ENCODE measurements at places on chromosomes 5 and 9.

GRCh38 chr9:138117101-138117750, 239.6 kb downstream of the CACNA1B start:
- DNase-seq, result no peak

DNA sequence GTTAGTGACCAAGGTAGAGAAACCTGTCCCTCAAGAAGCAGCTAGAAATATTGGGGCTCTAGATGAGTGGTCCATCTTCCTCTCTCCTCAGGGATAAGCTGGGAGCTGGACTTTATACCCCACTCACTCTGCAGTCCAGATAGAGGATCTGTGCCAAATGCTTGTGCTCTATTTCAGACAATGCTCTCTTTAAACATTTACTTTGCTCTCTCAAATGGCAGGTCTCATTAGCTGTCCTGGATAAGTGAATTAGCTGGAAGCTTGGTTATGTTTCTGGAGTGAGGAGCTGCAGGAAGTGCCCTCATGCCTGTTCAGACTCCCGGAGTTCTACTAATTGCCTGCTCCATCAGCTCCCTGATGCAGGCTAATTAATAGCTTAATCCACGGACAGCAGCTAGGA, 151.1 kb upstream of the CCDC152 start:
- DNase-seq, result no peak

DNA sequence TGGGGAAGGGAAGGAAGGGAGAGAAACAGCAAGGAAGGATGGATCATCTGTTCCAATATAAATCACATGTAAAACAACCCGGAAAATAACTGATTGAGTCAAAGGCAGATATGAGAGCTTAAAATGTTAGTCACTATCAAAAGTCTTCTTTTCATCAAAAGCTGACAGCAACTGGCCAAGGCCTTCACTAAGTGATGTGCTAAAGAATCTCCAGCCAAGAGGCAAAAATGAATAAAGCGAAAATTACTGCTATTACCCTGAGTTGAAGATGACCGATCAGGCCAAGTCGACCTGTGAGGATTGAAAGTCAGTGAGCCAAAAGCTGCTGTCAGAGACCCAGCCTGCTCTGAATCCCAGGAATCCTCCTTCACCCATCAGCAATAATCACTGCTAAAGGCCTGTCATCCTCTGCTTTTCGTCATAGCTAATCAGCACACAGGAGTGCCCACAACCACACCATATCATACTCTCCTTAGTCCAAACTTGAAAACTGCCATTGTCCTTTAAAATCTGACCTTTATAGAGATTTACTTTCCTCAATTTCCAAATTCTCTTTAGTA, 736.9 kb downstream of the TLE1 start:
- no peak for DNase-seq

DNA sequence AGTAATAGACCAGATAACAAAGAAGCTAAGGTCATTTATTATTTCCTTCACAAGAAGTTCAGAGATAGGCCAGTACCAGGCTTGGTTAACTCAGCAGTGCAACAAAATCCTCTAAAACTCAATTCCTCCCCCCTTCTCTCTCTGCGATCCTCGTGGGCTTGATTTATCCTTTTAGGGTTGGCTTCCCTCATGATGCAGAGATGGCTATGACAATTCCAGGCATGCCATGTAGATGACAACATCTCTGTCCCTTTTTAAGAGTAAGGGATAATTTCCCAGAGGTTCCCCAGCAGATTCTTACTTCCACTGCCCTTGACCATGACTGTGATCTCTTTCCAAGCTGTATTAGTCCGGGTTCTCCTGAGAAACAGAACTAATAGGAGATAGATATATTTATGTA, 28.7 kb upstream of the DAP start:
- DNase-seq, result peak; percentile 61

- peak; percentile 14 for DNase-seq
These were observed 952.2 kb upstream of the WWC1 start for GRCh38 chr5:167339205-167339604.

GRCh38 chr5:142609142-142609541, 76.7 kb downstream of the FGF1 start:
- DNase-seq, result no peak

DNA sequence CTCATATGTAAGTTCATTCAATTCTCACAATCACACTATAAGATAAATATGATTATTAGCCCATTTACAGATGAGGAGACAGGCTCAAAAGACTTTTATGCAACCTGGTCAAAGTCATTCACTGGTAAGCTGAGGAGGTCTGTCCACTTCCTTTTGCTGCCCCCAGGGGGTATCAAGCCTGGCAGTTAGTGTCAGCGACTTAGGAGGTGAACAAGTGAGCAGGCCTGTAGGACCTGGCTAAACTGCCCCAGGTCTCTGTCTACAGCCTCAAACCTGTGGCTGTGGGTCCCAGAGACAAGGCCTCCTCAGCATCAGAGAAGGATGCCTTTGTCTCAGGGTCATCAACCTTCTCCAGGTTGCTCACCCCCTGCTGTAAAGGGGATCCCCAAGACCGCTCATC, 10.4 kb downstream of the TGFBI start:
- DNase-seq, result no peak

DNA sequence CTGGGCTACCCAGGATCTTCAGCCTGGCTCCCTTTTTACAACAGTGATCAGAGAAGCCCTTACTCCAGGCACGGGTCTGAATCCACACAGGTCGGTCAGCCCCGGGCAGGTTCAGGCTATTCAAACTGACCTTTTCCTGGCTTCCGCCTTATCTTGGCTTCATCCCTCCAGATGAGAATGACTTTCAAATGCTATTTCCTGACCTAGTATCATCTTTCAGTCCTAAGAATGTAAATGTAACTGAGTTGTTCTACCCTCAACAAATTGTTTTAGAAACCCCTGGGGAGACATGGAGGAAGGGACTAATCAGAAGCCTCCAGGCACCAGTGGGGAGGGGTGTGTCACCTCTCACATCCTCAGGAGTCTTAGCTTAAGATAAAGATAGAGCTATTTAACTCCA, 213.2 kb downstream of the EPB41L4A start:
- no peak for DNase-seq

GRCh38 chr9:106784076-106784475, 78.9 kb upstream of the ZNF462 start:
- peak; percentile 62 for DNase-seq

DNA sequence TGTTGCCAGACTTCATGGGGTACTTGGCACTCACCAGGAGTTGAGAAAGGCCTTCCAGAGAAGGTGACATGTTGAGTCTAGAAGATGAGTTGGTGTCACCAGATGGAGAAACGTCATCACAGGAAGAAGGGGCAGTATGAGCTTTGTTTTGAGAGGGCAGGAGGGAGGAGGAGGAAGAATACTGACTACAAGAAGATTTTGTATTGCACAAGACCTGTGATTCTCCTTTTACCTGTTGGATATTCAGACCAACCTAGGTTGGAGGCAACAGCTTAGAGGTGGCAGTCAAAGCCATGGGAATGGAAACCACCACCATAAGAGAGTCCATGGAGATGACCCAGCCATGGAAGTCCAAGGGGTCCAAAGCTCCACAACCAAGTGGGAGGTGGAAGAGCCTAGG, 154.2 kb downstream of the TSSK1B start:
- DNase-seq, result no peak

DNA sequence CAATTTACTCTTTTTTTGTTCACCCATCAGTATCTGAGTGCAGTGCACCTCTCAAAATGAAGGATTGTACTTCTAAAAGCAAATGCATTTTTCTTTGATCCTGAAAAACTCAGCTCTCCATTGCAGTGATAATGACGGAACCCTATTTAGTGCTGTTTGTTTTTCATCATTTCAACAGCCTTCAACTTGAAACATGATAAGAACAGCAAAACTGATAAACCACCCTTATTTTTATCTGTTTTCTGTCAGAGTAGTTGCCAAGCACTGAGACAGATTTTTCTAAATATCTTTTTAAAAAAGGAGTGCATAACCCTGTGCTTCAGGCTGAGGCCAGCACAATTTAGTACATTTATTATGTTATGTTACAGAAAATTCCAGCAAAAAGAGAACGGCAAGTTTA, 549.8 kb upstream of the DMAC1 start:
- no peak for DNase-seq

- no peak for DNase-seq
These were observed 754.3 kb downstream of the TLE4 start for GRCh38 chr9:80326105-80326504.

DNA sequence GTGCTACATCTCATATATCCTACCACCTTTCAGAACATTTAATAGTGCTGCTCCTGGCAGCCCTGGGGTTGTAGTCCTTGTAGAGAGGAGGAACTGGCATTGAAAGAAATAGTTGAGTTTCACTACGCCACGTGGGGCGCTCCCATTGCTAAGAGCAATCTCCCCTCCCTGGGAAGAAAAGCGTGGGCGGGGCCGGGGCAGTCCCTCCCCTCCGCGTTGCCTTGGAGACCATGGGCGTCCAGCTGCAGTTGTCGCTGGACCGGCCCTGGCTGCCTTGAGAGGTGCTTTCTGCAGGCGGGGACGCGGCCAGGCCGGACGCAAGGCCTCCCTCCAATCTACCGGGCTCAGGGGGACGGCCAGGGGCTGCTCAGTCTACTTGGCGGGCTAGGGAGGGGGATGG, 368 bp upstream of the CCDC180 start:
- peak; percentile 53 for DNase-seq

- no peak for DNase-seq
These were observed 648.0 kb downstream of the IRX1 start for GRCh38 chr5:4243479-4244264.

GRCh38 chr5:150765799-150766169, 7.0 kb upstream of the DCTN4 start:
- no peak for DNase-seq

- DNase-seq, result peak; percentile 100
These were observed 109.4 kb downstream of the ANKRD55 start for GRCh38 chr5:56123531-56124243.

GRCh38 chr9:127039492-127039891, 82.9 kb downstream of the ANGPTL2 start:
- no peak for DNase-seq

GRCh38 chr9:112971415-112971814, 40.6 kb downstream of the ZNF883 start:
- DNase-seq, result no peak

DNA sequence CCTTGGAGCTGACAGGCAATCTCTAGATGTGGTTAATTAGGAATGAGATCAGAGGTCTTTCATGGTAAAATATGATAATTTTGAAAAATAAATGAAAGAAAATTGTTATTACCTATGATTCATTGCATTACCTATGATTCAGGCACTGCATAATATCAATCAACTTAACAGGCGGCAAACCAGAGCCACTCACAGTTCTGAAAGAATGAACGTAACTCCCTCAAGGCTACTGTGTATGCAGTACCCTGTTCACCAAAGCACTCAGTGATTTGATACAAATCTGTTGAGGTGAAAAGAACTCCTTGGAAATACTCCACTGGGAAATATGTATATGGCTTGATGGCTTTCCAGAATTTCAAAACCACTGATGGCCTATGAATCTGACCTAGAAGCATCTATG, 398.9 kb downstream of the ACTL7B start:
- no peak for DNase-seq

DNA sequence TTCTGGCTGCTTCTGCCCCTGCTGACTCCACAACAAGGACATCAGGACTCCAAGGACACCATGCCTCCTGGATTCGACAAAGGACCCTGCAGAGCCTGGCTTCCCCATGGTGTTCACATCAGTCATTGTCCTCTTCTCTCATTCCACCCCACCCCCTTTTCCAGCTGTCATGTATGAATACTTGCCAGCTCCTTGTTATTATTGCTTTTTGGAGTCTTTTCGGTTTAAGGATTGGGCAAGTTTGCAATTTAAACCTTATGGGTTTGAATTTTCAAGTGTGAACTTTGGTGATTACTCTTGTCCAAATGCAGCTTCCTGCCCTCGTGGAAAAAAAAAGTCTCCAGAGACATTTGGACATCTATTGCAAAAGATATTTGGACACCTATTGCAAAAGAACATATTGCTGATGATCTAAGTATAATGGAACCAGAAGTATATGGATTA, 14.2 kb upstream of the LVRN start:
- DNase-seq, result peak; percentile 31

Data from fibroblast of skin of right quadriceps (primary cell).